ENCODE measurements at places on chromosomes 13 and 19. TPM values are rescaled to one million over a fixed set of nuclear protein-coding genes. Genes with fewer than 3 reads are reported as not detected.

The ZNF816 gene
- total RNA-seq, result 4.2 TPM

The CEACAM7 gene
- not detected for total RNA-seq

The NPHS1 gene
- 0.25 TPM for total RNA-seq

The EXOSC5 gene
- 10.8 TPM for total RNA-seq

The ARHGAP35 gene
- 89.5 TPM for total RNA-seq

The ZNF486 gene
- 13.8 TPM for total RNA-seq

The ZNF575 gene
- 0.49 TPM for total RNA-seq

The CRTC1 gene
- 13.3 TPM for total RNA-seq

The KBTBD7 gene
- 33.4 TPM for total RNA-seq

The ACP7 gene
- not detected for total RNA-seq
